ENCODE measurements at places on chromosomes 16 and 17.

GRCh38 chr17:77435272-77436057, 294.7 kb downstream of the SEC14L1 start:
- DNase-seq, result no peak

DNA sequence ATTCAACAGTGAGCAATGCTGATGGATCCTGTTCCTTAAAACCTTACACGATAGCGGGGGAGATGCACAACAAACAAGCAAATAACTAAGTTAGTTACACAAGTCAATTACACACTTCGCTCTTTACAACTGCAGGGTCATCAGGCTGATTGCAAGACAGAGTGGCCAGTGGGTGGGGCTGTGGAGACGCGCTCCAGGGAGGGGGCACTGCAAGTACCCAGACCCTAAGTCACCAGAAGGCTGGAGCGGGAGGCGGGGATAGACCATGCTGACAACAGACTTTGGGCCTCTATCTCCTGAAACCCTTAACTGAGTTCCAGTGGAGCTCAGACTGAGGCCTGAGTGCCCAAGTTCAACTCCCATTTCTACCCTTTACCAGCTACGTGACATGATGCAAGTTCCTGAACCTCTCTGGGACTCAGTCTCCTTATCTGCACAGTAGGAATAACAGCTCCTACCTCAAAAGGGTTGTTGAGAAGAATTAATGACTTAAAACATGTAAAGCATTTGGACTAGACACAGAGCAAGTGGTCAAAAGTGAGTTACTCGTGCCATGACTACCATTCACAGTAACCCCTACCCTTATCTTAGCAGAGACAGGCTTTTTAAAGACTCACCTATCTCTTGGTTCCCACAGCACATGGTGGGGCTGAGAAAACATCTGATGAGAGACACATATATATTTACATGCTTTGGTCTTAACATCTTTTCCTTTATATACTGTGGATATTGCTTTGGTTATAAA, 10.4 kb downstream of the CPPED1 start:
- no peak for DNase-seq

GRCh38 chr16:27242398-27242797, 26.2 kb downstream of the NSMCE1 start:
- DNase-seq, result no peak

DNA sequence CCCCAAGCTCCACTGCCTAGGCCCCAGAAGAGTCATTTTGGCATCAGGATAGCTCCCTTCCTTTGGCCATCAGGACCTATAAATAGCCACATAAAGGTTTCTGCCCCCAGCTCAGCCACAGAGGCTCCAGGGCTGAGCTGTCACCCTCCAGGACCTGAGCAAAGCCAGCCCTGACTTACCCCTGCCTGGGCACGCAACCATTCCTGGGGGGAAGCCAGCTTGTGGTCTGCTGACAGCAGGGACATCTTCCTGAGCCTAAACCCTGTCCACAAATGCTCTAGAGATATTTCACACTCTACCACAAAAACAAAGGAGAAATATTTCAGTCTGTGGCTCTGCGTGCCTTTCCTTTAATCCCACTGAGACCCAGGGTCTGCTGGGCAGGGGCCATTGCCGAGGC, 123.7 kb upstream of the CCL2 start:
- DNase-seq, result no peak

DNA sequence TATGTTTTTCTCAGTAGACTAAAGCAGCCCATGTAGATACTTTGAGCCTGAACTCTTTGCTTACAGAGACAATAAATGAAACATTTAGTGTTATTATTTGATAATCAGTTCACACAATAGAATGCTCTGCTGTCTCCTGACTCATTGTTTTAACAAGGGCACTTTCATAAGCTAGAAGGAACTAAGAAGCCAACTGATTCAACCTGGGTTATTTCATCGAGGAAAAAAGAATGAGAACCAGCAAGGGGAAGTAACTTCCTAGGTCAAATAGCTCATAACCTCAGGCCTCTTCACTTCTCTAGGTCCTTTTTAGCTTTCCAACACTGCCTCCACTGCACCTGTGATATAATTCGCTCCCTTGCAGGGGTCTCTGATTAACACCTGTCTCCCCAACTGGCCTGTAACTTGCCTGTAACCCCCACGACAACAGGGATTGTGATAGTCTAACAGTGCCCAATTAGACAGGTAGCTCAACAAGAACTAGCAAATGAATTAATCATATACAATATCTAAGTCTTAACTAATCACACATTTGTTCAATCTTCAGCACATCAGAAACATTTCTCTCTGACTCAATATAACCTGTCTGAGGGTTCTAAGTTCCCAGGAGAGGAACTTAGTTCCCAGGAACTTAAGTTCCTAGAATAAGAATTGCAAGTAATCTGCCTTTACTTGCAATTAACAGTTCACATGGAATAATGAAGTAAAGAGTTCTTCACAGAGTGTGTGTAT, 34.8 kb downstream of the RFFL start:
- no peak for DNase-seq

- DNase-seq, result no peak
Measured at GRCh38 chr16:55462241-55462640, 16.8 kb upstream of the MMP2 start.

GRCh38 chr17:41434005-41434404, 6.8 kb downstream of the KRT38 start:
- no peak for DNase-seq

DNA sequence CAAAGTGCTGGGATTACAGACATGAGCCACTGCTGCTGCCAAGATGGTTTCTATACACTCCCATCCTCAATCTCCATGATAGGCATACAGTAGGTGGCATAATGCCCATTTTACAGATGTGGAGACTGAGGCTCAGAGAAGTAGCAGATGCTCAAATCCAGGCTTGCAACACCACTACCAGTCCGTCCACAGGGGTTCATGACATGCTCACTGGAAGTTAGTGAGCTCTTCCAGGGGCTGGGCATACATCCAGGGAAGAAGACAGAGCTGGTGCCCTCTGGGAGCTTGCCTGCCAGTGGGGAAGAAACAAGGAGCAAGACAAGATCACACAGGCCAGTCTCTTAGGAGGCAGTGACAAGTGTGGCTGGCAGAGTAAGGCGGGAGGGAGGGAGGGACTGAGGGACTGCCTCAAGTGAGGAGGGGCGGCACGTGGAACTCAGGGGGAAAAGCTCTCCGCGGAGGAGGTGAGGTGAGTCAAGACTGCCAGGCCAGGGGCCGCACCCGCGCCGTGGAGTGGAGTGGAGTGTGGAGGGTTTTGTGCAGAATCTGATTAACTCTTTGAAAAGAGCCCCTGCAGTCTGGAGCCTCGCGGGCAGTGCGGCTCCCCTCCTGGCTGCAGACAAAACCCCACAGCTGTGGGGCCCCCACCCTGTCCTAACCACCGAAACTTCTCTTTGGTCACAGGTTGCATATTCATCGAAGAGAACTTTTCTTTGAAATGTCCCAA, 27.9 kb downstream of the SREBF1 start:
- DNase-seq, result no peak

DNA sequence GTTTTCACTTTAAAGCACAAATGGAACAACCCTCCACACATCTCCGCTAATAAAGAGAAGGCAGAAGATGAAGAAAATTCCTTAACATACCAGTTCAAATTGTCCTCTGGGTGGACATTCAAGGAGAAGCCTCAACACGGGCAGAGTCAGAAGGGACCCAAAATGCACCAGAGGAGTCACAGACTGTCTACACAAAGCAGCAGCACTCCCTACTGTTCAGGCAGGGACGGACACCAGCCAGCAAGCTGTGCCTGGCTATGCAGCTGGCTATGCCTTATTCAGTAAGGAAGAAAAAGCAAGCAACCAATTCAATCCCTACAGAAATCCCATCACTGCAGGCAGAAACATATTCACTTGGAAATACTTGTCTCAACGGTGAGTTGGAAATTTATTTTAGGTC, 8.1 kb downstream of the DNAJC7 start:
- DNase-seq, result no peak

DNA sequence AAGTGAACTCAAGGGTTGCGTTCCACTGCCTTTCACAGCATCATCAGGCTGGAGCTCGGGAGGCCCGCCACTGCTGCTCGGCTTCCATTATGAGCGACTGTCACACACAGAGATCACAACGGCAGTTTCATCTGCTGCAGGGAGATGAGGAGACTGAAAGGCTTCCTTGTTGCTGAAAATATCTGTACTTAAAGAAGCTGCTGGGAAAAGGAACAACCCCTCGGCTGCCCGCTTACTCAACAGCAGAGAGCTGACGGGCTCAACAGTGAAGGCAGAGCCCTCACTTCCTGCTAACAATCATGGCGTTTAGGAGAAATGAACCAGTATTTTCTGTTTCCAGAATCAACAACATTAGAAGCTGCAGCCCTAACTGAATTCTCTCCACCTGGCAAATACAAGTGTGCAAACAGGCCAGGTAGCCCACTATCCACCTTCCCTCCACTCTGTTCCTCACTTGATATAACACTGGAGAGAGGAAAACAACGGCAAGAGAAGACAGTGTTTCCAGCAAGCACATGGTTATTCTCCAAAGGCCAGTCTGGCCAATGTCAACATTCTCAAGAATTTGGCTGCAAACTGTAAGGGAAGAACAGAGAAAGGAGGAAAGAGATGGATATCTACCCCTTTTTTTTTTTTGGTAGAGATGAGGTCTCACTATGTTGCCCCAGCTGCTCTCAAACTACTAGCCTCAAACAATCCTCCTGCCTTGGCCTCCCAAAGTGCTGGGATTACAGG, 33.7 kb downstream of the MBTPS1 start:
- no peak for DNase-seq

DNA sequence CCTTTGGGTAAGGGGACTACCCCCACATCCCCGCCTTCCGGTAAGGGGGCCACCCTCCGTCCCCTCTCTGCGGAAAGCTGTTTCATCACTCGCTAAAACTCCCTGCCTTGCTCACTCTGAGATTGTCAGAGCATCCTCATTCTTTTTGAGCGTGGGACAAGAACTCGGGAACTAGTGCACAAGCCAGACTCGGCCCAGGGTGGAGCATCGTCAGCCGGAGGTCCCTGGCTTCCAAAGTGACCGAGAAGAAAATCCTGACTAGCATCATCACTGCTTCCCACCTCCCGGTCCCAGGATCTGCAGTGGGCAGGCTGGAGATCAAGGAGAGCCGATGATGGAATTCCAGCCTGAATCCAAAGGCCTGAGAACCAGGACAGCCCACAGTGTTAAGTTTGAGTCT, 380.3 kb downstream of the SEC14L1 start:
- DNase-seq, result no peak

- DNase-seq, result peak; percentile 69
Measured at GRCh38 chr17:38967290-38967738, at the start of gene FBXO47. TSS of gene FBXO47 (minus strand) at chr17:38967403. CDS start at chr17:38963025, 4,378 bp downstream.

DNA sequence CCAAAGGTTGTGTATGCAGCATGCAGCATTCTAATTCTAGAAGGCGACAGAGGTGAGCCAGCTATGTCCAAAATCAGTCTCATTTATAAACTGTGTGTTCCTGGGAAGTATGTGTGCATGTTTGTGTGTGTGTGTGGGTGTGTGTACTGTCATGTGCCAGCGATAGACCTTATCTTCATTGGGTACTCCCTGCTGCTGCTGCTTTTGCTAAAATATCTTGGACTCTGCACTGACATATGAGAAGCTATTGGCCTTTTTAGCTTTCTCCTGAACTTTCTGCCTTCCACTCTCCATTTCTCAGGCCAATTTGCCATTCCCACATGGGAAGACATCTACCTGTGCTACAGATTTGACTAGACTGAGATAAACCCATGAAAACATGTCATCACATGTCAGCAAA, 2.0 kb upstream of the LPO start:
- DNase-seq, result no peak

GRCh38 chr16:30527635-30528178, 1.3 kb upstream of the ZNF768 start:
- no peak for DNase-seq

GRCh38 chr17:2237521-2237921, 66.1 kb downstream of the SMG6 start:
- no peak for DNase-seq

DNA sequence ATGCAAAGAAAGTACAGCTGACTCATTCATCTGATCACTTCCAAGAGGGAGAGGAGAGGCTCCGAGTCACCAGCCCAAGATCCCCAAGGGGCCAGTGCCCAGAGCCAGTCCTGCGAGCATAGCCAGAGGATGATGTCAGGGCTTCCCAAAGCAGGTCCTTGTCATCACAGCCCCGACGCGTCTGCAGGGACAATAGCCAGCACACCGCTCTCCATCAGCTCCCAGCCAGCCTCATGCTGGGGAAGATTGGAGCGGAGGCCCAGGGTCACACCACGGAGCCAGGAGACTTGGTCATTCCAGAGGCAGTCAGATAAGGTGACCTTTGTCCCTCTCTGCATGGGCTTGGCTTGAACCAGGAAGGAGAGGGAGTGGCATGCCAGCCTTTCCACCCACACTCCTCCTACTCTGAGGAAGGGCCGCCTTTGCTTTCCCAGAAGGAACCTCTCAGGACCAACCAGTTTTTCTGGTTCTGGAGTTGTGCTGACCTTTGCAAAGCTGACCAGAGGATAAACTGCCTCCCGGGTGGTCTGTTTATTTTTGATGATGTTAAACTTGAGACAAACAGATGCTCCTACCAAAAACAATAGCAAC, 58.3 kb upstream of the ARHGAP44 start:
- DNase-seq, result no peak

GRCh38 chr17:38559880-38560230, 45.9 kb downstream of the SRCIN1 start:
- DNase-seq, result no peak

DNA sequence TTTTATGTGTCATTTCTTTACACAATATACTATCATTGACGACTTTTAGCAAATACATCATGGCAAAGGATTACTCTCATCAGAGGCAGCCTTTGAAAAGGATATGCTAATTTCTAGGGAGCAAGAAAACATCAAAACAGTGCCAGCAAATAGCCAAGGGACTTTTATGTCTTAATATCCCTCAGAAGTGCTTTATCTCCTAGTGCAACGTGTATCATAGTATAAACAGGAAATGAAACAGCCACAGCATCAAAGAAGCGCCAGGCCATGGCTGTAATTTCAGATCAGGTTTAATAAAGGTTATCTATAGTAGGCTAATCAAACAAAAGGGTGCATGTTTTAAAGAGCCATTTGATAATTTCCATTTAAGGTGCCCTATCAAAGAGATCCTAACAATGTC, 159.9 kb downstream of the AXIN2 start:
- no peak for DNase-seq

DNA sequence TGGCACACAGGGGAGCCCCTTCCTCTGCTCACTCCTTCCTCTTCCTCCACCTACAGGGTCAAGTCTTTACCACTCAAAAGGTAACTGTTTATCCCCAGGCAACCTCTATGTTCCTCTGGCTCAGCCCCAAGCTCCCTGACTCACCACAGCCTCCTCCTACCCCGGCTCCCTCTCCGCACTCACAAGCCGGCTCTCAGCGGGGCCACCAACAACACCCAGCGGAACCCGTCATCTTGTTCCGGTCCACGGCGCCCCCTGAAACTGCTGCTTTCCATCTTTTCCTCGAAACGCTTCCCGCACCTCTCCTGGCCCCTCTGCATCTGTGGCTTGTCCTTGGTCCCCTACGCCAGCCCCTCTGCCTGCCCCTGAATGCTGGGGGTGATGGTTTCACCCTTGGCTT, 58.4 kb downstream of the NXN start:
- DNase-seq, result no peak

DNA sequence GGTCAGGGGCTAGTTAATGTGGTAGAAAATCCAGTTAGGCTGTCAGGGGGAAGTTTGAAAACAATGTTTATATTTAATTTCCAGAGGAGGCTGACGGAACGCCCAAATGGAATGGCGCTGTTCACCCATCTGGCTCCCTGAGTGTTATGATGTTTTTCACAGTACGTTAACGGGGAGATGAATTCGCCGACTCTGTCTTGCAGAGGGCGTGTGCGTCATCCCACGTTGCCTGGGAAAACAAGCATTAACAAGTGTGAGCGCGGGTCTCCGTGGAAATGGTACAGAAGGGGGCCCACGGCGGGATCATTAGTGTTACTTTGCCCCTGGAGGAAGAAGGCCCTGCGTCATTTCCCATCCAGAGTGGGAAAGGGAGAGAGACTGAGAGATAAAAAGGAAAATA, 29.6 kb downstream of the RGS9 start:
- no peak for DNase-seq

Measured in effector memory CD8-positive, alpha-beta T cell (primary cell).